Activated B cell treated with CpG ODN at 0.5 μM for 24 hours (primary cell): ENCODE measurements at places on chromosomes 6 and 20.

DNA sequence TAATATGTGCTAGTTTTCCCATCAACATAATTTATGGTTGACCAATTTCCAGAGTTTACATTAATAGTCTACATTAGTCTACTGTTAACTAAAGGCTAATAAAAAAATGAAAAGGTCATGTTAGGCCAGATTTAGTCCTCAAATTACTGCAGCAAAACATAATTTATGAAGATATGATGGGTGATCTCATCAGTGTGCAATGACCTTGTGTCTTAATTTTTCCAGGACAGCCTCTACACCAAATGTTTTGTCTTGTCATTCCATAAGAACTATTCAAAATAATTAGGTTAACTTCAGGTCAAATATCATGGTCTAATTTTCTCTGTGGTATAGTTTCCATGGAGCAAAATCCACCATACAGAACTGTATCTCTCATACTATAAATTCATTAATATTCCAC, 234.2 kb downstream of the COL12A1 start:
- DNase-seq = no peak

DNA sequence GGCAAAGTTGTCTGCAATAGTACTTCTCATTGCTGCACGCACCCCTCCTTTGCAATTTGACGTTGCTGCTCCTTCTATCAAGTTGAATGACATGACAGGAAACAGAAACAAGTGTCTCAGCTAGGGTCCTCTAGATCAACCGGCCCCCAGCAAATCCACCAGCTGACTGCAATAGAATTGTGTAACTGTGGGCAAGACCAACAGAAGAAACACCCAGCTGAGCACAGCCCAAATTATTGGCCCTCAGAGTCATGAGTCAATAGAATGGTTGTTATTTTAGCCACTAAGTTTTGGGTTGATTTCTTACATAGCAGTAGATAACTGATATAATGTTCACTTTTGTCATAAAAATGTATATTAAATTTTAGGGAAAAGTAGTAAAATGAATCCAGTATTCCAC, 202.7 kb downstream of the MAFB start:
- DNase-seq = no peak

- no peak for DNase-seq
Observed at GRCh38 chr20:19448632-19449031, 236.2 kb downstream of the SLC24A3 start.

- peak; percentile 74 for DNase-seq
Observed at GRCh38 chr6:151390851-151391470, 398 bp downstream of the ZBTB2 start.
